Fibroblast of skin of abdomen (primary cell): ENCODE measurements at places on chromosomes 16 and 17.

- no peak for DNase-seq
Measured at GRCh38 chr17:30082773-30083172, 33.8 kb upstream of the NSRP1 start.

DNA sequence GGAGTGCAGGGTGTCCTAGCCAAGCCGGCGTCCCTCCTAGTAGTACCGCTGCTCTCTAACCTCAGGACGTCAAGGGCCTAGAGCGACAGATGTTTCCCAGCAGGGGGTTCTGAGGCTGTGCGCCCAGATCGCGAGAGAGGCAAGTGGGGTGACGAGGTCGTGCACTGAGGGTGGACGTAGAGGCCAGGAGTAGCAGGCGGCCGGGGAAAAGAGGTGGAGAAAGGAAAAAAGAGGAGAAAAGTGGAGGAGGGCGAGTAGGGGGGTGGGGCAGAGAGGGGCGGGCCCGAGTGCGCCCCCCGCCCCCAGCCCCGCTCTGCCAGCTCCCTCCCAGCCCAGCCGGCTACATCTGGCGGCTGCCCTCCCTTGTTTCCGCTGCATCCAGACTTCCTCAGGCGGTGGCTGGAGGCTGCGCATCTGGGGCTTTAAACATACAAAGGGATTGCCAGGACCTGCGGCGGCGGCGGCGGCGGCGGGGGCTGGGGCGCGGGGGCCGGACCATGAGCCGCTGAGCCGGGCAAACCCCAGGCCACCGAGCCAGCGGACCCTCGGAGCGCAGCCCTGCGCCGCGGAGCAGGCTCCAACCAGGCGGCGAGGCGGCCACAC, at the start of gene MMP2:
MMP2 (plus strand) TSS at position 372 of the 603 bp plus-strand sequence. CDS start 282 bp downstream, outside the sequence.
- peak; percentile 89 for DNase-seq

DNA sequence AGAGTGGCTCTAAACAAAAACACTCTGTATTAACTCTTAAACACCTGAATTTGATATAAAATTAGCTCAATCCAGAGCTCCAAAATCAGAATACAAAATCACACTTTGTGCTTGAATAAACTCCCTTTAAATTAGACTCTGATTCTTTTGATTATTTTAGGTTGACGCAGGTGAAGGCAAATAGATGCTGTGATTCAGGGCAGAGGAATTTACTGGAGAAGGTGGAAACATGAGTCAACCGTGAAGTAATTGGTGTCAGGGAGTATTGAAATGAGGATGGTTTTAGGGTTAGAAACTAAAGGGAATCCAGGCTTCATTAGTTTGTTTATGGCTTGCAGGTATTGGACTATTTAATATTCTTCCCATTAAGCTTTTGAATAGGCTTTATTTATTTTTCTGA, 37.1 kb upstream of the TEKT1 start:
- no peak for DNase-seq

DNA sequence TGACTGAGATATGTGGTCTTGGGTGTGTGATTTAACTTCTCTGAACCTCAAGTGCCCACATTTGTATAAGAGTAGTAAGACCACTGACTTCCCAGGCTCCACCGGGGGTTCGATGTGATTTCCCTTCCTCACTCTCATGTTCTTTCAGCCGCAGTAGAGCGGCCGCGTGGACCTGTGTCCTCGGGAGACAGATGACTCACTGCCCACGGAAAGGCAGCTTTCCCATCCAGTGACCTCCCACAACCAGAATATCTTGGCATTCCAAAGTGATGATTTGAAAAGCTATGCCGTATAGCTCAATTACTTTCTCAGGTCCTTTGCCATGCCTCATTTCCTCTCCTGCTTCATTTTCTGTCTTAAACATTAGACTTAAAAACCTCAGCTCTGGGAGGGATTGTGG, 73.6 kb downstream of the IL21R start:
- DNase-seq = peak; percentile 86

DNA sequence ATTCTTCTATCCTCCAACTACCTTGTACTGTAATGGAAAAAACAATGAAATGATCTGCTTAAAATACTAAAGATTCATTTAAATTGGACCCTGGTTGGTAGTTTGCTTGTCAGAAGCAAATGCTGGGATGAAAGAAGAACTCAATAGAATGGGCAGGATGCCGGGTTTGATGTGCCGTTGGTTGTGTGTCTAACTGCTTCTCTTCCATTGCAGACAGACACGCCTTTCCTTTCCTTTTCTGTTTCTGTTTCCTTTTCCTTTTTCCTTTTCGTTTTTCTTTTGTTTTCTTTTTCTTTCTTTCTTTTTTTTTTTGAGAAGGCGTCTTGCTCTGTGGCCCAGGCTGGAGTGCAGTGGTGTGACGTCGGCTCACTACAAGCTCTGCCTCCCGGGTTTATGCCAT, 64.6 kb downstream of the PLCG2 start:
- DNase-seq = no peak

DNA sequence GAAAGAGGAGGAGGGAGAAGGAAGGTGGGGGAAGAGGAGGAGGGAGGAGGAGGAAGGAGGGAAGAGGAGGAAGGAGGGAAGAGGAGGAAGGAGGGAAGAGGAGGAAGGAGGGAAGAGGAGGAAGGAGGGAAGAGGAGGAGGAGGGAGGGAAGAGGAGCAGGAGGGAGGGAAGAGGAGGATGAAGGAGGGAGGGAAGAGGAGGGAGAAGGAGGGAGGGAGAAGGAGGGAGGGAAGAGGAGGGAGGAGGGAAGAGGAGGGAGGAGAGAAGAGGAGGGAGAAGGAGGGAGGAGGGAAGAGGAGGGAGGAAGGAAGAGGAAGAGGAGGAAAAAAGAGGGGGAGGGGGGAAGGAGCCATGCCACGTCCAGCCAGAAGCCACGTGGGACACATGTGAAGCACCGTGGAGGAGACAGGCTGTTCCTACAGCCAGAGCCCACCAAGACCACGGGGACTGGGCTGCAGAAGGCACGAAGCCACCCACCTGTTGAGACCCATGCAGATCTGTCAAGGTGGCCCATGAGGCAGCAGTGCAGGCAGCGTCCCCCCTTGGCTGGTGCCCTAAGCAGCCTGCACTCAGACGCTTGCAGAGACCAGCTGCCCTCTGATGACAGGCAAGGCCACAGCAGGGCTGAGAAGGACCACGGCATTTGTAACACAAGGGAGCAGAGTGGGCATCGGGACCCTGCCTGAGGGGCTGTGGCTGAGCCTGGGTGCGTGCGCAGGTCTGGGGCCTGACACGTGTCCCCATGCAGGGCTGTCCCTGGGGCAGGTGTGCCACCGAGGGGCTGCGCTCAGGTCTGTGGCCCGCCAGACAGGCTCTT, 10.3 kb downstream of the NDUFAF8 start:
- peak; percentile 12 for DNase-seq

GRCh38 chr17:58420827-58421226, 3.5 kb upstream of the RNF43 start:
- DNase-seq = no peak

- no peak for DNase-seq
Measured at GRCh38 chr17:58242171-58242784, 3.9 kb downstream of the LPO start.

- no peak for DNase-seq
Measured at GRCh38 chr17:35797370-35797769, 1.9 kb upstream of the MMP28 start.

DNA sequence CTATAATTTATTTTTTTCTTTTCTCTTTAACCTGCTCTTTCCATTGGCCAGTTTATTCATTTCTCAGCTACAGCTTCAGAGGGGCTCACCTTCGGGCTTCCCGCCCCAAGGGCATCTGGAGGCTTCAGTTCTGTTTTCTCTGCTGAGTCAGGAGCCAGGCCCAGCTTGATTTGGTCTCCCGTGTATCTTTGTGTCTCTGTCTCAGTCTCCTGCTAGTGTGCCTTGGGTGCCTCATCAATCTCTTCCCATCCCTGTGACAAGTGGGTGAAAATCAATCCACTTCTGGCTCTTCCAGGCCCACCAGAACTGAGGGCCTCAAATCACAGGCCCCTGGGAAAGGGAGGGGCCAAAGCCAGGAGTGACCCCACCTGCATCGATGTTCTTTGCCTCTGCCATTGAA, 72.1 kb downstream of the CCDC182 start:
- DNase-seq = no peak

GRCh38 chr17:55546481-55546880, 35.2 kb upstream of the SMIM36 start:
- DNase-seq = no peak

GRCh38 chr17:35879773-35880654, at the start of gene CCL5:
CCL5 (minus strand) TSS chr17:35880360.
- no peak for DNase-seq

- DNase-seq = no peak
Measured at GRCh38 chr16:84109598-84110335, 7.0 kb downstream of the MBTPS1 start.
